Thyroid gland (tissue), 4 donors: ENCODE measurements at places on chromosomes 2 and 18. TPM values are rescaled to one million over a fixed set of nuclear protein-coding genes. Genes with fewer than 3 reads are reported as not detected.

ZNG1B gene
- total RNA-seq = 53.7 TPM

ID2 gene
- total RNA-seq = 298 TPM

C2orf92 gene
- total RNA-seq = 36.0 TPM

BUB1 gene
- 0.24 TPM for total RNA-seq

SLC4A3 gene
- total RNA-seq = 1.2 TPM

PROKR1 gene
- not detected for total RNA-seq

SLC14A1 gene
- total RNA-seq = 6.2 TPM

ATP6V1C2 gene
- not detected for total RNA-seq

TAF1B gene
- 18.6 TPM for total RNA-seq

HOXD4 gene
- 2.4 TPM for total RNA-seq

LIPT1 gene
- total RNA-seq = 13.2 TPM

GRCh38 chr2:234861841-234862735 lies 89.7 kb upstream of the SH3BP4 start:
- peak; percentile 22 for DNase-seq

DNA sequence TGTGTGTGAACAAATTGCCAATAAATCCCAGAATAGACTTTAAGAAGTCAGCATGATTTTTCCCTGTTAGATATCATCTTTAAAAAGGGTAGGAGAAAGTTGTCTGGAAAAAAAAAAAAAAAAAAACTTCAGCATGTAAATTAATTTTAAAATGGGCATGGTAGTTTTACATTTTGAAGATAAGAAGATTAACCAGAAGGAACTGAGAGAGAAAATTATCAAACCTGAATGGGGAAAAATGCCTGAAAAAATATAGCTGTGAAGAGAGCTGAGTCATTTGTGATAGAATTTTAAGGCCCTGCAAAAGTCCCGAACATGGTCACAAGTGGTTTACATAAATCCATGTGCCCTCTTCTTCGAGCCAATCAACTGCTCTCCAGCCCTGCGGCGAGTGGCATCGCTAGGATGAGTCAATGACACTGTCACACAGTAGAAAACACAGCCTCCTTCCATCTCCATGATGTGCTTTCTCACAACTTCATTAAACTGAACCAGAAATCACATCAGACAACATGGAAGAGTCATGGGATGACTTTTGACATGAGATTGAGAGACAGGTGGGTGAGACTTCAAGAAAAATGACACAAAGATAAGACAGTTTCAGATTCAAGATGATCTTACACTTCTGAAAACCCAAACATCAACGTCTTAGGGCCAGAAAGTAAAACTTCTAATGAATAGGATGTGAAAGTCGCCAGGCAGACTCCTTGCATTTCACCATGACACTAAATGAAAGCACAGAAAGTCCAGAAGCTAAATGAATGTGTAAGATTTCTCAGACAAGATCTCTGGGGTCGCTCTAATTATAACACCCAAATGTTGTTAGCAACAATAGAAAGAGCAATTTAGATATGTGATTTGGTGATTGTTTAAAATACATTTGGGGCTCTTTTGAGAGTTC lies 273.0 kb upstream of the ID2 start:
- no peak for DNase-seq

GRCh38 chr2:118786746-118787145 lies 60.7 kb downstream of the EN1 start:
- DNase-seq = no peak

GRCh38 chr18:70420146-70420898 lies 131.5 kb downstream of the SOCS6 start:
- no peak for DNase-seq

- DNase-seq = no peak
These were observed 133.9 kb downstream of the TNS1 start for GRCh38 chr2:217868911-217869334.

GRCh38 chr2:238102865-238103264 lies 2.7 kb downstream of the ESPNL start:
- no peak for DNase-seq

- DNase-seq = no peak
These were observed 12.8 kb upstream of the HPCAL1 start for GRCh38 chr2:10289891-10290290.

DNA sequence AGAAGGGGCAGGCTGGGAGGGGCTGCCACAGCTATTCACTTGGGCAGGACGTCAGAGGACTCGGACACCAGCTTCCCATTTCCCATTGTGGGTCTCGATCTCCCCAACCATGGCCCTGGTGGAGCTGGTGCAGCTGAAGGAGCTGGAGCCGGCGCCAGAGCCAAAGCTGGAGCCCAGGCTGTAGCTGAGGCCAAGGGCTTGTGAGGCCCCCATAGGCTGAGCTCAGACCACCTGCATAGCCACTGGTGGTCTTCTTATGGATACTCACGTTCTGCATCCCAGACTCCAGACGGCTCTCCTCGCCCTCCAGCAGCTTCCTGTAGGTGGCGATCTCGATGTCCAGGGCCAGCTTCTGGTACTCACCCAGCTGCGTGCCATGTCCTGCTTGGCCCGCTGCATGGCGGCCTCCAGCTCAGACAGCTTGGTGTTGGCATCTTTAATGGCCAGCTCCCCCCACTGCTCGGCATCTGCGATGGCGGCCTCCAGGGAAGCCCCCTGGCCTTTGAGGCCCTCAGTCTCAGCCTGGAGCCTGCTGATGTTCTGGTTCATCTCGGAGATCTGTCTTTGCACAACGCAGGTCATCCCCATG lies 6.0 kb upstream of the CDK5R2 start:
- no peak for DNase-seq

DNA sequence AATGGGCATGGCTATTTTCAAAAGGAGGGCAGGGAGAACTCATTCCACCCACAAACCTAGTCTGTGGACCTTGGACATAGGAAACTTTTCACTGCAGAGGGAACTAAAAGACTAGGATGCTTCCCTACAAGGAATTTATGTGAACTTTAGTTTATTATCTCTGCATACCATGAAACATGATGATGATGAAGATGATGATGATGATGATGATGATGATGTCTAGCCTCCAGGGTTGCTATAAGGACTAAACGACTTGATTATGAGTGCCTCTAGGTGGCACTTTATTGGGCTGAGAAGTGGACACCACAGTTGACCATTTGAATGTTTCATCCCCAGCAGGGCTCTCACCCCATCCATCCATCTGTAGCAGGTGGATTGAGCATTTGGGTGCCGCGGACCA lies 260.0 kb upstream of the TCF4 start:
- DNase-seq = no peak

DNA sequence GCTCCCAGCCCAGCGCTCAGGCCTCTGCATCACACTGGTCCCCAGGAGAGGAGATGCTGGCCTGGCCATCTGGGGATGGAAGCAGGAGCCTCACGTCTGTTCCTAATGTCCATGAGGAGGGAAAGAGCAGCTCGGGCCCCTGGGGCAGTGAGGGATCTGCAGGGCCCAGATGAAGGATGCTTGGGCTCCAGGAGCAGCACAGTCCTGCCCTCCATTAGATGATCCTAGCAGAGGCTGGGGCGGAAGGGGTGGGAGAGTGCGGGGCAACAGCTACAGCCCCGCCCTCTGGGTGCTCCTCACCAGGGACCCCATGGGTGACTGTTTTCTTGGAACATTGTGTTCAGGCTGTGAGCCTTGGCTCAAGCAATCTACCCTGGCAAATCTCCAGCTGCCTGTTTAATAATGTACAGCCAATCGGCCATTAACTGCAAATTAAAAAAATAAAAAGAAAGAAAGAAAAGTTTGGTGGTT lies 49.7 kb downstream of the TNS1 start:
- DNase-seq = peak; percentile 89

GRCh38 chr2:105802587-105802986 lies 57.9 kb downstream of the NCK2 start:
- no peak for DNase-seq

GRCh38 chr2:99485824-99486223 lies 4.0 kb downstream of the REV1 start:
- peak; percentile 69 for DNase-seq

DNA sequence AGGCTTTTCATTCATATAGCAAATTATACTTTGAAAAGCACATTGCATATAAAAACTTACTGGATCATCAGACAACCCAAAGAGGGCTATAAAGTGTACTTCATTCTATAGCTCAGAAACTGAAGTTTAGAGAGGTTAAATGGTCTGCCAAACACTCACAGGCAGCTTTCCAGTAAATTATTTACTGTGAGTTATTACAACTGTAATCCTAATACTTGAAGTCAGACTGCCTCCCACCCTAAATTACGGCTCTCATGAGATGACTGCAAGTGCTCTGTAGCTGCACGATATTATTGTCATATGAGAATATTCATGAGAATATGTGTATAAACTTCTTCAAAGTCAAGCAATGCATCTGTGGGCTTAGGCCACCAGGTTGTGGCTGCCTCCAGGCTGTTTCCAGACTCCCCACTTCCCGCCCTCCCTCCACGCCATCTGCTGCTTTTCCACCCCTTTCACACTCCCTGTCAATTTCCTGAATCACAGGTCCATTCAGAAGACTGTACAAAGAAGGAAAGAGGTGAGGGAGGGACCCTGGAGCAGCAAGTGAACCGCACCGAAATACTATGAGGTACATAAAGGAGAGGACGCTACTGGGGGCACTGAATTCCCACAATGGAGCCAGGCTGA lies 111.1 kb upstream of the SPOPL start:
- DNase-seq = no peak

DNA sequence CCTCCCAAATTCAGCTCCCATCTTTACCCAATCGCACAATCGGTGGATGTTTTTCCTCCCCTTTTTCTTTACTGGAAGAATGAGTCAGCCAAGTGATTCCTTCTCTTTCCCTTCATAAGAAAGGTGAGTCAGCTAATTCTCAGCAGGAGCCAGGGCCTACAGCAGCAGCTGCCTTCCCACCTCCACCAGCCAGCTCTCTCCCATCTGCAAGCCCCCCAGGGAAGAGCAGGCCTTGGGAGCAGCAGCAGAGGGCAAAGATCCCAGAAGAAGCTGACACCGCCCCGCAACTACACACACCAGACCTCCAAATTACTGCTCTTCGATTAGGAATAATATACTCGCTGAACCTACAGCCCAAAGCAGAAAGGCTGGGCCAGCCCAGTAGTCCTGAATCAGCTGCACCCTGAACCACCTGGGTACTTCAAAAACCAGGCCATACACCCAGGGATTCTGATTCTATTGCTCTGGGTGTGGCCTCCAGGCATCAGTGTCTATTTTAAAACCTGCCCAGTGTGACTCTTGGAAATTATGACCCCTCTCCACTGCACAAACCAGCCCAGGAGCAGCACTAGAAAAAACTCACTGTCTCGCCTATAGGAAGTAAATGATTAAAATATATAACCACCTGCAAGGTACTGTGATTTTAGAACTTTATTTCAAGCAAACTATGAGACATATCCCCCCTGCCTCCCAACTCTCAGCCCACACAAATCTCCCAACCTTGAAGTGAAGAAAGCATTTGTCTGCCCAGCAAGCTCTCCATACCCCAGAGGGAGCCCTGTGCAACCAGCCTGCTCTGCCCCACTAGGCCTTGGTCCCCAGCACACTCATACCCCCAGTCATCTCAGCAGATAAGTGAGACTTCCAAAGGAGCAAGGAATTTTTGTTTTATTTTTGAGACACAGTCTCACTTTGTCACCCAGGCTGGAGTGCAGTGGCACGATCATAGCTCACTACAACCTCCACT lies 7.3 kb downstream of the SFXN5 start:
- DNase-seq = no peak

GRCh38 chr18:38262661-38263060 lies 697.1 kb upstream of the CELF4 start:
- no peak for DNase-seq

- DNase-seq = no peak
These were observed 55.0 kb upstream of the ITM2C start for GRCh38 chr2:230809677-230810251.

- no peak for DNase-seq
These were observed 203.3 kb downstream of the TCF4 start for GRCh38 chr18:55384551-55385275.

DNA sequence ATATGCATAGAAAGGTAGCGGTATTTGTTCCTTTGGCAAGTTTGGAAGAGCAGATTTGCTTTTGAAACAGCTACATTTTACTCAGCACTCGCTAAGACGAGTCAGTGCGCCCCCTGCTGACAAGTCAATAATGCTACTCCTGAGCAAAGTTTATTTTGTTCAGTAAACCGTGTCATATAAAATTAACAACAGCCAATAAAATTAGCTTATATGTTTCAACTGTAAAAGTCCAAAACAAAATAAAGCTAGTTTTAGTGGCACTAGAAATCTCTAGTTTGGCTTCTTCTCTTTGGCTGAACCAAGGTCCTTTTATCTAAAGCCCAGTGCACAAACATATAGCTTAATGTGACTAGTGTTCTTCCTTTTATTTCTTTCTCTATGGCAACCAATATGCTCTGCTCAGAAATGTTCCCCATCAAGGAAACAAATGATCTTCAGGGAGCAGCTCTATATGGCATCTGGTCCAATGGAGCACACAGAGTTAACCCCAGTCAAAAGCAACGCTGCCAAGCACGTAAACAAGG lies 4.2 kb upstream of the POU3F3 start:
- no peak for DNase-seq

DNA sequence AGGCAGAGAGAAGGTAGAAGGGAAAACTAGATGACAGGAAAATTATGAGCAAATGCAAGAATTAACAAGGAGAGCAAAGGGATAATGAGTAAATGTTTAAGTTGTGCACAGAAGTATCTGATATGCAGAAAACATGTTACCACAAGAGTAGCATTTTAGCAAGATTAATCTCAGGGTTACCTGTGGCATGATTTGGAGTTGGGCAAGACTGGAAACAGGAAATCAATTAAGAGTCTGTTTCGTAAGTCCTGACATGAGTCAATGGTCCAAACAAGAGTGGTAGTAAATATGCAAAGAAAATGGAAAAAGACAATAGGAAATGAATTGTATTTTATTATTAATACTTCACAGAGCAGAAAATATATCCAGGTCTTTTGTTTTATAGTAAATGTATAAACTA lies 17.3 kb upstream of the MTX2 start:
- DNase-seq = no peak

DNA sequence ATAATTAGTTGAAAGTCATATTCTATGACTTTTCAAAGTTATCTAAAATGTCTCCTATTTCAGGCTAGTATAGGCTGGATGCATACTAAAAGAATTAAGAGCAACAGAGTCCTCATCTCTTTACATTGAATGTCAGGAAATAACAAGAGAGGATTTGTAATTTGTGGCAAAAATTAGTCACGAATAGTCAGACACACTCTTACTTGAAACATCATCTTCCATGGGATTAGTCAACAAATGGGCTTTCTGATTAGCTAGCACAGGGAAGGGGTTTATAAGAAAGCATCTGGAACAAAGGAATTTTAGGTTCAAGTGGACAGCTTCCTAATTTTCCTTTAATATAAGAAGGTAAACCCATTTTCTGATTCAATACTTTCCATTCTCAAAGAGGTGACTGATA lies 330.3 kb upstream of the MEX3C start:
- DNase-seq = no peak
